GM23248 (cell line): ENCODE measurements at places on chromosomes 2 and 18. TPM values are rescaled to one million over a fixed set of nuclear protein-coding genes. Genes with fewer than 3 reads are reported as not detected.

Gene CRIM1
- polyA plus RNA-seq = 76.4 and 77.4 TPM in 2 replicates

Gene CXCR1
- polyA plus RNA-seq = not detected in 2 replicates

GRCh38 chr2:129757915-129758783 lies 221.3 kb upstream of the RAB6C start:
- DNase-seq = peak; percentile 23

DNA sequence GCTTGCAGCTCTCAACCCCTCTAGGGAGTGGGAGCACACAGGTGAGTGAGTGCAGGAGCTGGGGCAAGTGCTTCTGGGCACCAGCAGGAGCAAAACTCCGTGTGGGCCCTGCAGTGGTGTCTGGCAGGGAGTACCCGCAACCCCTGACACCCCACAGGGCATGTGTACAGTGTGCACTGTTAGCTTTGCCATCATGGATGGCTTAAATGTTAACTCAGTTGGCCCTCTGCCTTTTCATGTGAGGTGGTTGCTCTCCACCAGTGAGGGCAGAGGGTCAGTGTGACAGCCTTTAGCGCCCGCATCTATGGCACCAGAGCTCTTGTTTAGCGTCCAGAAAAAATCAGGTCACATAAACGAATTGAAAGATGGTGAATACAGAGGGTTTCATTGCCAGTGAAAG lies 92.7 kb downstream of the TPGS2 start:
- no peak for DNase-seq

DNA sequence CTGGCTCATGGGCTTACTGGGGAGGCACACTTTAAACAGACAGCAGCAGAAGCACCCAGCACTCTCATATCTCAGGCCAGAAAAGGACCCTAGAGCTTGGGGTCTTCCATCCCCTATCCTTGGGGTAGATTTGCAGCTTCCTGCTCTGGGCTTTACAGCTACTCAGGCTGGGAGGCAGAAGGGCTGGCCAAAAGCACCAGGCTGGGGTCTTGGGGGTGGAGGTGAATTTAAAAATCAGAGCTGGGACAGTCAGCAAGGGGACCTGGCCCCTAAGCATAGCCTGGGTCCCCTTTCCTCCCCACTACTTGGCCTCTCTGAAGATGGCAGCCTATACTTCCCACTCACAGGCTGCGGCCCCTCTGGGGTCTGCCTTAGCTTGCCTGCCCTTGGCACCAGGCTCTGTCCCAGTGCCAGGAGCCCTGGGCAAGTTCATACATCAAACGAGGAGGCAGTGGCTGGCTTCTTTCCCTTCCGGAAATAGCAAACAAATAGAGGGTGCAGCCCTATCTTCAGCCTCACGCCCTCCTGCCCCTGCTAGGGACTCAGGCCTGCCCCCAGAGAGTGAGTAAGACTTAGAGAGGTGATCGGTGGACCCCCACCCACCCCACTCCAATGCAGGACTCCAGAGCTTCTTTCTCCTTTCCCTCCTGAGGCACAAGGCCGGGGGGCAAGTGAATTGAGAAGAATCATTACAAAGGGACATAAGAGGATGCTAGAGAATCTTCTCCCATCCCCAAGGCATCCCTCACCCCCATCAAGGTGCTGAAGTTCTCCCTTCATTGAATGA lies 26.0 kb upstream of the TNS1 start:
- no peak for DNase-seq

- no peak for DNase-seq
Measured at GRCh38 chr2:120316528-120317179, 29.3 kb upstream of the INHBB start.
